ENCODE measurements at places on chromosomes 7 and 10. TPM values are rescaled to one million over a fixed set of nuclear protein-coding genes. Genes with fewer than 3 reads are reported as not detected.

Gene BAIAP2L1
- 0.32 TPM for total RNA-seq

Gene ARHGAP22
- 0.37 TPM for total RNA-seq

Gene TACC2
- not detected for total RNA-seq

Gene EN2
- total RNA-seq = not detected

Gene CPA5
- not detected for total RNA-seq

Gene SLC16A9
- not detected for total RNA-seq

GRCh38 chr10:22646388-22646853 is 68.0 kb downstream of the PIP4K2A start:
- peak; percentile 51 for DNase-seq

DNA sequence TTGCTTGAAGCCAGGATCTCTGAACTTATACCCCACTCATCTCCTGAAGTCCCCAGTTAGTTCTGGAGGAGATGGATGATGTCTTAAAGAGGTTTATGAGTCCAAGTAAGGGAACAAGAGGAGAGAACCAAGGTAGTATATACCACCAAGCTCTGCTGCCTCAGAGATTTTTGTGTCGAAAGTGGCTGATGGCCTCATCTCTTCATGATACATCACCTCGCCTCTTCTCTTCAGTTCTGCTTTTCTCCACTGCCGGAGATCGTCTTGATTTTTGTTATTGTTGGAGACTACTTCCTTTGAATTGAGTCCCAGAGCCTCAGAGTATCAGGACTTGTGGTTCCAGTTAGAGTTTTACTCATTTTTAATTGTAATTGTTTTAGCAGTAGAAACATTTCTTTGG is 1.9 kb downstream of the VTI1A start:
- DNase-seq = no peak

- DNase-seq = no peak
Measured at GRCh38 chr7:158272509-158273137, 315.0 kb downstream of the PTPRN2 start.

- DNase-seq = no peak
Measured at GRCh38 chr10:71349406-71349805, 30.3 kb downstream of the SLC29A3 start.

- no peak for DNase-seq
Measured at GRCh38 chr10:91707236-91707635, 74.4 kb upstream of the PPP1R3C start.

DNA sequence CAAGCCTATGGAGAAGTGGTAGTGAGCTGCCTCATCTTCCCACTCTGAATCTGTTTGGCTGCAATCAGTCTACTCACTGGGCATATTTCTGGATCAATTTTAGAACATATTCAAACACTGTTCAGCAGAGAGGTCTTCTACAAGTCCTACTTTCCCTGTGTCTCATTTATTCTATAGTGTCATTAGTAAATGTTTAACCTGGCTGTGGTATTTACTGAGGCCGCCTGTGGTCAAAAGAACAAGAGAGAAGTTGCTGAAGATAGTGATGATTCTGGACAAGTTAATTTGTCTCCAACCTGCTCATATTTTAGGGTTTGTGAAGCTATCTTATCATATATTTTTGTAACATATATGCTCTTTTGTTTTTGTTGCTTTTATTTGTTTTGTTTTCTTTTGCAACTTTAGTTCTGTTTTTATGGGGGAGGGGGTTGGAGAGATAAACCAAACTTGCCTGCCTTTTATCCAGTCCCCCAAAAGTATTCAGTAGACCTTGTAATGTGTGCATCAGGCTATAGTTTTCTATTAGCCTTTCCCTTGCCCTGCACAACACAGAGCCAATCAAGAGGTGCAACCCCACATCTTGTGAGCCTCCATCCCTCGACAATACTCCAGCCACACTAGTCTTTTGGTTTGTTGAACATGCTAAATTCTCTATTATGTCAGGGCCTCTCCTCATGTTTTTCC is 362.8 kb upstream of the MBL2 start:
- no peak for DNase-seq

- no peak for DNase-seq
Measured at GRCh38 chr7:27099453-27100370, 2.8 kb downstream of the HOXA2 start.

DNA sequence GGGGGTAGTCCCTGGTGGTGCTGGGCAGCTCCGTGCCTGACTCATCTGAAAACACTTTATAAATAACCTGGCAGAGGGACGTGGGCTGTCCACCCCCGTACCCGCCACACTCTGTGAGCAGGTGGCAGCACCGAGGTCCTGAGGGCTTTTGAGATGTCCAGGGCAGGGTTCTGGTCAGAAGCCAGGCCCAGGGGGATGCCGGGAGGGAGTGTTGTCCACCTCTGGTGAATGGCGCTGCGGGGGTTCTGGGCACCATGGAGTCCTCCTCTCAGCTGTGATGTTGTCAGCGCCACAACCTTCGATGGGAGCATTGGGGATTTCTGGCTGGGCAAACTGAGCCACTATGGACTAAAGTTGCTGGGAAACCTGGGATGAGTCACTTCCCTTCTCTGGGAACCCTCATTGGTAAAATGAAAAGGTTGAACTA is 27.4 kb upstream of the GOLGA7B start:
- DNase-seq = no peak

- no peak for DNase-seq
Measured at GRCh38 chr10:75127471-75127870, 16.0 kb downstream of the SAMD8 start.

GRCh38 chr7:150941351-150942000 is 36.6 kb downstream of the KCNH2 start:
- no peak for DNase-seq

DNA sequence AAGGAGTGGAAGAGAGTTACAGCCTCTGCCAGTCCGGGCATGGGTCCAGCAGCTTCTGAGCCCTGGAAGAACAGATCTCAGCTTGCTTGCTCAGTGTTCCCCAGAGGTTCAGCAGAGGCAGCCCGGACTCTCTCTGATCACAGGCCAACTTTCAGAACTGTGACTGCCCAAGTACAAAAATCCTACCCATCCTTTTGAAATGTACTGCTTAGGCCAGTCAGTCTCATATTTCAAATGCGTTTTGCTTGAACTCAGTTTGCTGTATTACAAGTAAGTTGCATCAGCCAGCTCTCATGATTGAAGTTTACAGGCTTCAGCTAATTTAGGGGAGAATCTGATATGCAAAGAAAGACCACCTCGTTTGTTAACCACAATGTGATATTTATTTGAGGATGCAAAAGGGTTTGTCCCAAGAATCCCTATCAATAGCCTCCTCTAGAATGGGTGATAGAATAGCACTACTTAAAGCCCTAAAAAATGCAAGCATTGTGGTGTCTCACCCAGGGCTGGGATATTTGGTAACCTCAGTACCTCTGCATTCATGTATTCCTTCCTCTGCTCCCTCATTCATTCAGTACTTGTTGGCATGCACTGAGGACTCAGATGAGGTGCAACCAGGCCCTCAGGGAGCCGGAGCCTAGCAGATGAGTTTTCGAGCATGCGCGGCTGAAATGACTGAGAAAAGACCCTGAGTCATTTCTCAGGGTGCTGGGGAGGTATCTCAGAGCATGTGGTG is 7.0 kb downstream of the AIMP2 start:
- DNase-seq = no peak

GRCh38 chr10:37619336-37619735 is 238.1 kb downstream of the ZNF248 start:
- DNase-seq = no peak

- peak; percentile 39 for DNase-seq
Measured at GRCh38 chr10:101829561-101830315, 11.5 kb upstream of the OGA start.

GRCh38 chr10:50510517-50511473 is 113.0 kb downstream of the SGMS1 start:
- DNase-seq = no peak

DNA sequence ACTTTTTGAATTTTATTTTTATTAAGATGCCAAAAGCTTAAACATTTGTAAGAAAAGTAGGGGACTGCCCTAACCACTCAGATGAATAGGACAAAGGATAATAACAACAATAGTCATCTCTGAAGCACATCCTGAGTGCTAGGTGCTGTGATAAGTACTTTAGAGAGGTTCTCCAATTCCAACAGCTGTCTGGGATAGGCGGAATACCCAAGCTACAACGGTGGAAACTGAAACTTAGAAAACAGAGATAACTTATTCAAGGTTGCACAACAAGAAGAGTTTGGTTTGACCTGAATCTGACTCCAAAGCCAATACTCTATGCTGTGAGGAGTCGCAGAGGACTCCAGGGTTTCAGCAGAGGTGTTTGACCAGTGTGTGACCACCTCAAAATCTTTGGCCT is 2.0 kb downstream of the RTKN2 start:
- DNase-seq = no peak

DNA sequence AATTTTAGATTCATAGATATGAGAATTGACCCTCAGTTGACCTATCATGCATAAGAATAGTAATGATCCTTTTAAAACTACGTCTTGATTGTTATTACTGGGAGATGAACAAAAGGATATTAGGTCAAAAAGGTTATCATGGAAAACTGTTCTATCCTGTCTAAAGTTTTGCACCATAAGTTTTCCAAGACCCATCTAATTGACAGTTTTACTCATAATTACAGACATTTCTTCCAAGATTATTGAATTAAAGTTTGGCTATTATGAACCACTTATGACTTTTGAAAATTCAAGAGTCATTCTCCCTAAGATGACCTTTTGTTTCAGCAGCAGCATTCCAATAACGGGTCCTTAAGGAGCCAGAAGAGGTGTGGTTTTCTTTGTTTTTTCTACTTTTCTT is 144.3 kb downstream of the WNT2 start:
- DNase-seq = no peak

DNA sequence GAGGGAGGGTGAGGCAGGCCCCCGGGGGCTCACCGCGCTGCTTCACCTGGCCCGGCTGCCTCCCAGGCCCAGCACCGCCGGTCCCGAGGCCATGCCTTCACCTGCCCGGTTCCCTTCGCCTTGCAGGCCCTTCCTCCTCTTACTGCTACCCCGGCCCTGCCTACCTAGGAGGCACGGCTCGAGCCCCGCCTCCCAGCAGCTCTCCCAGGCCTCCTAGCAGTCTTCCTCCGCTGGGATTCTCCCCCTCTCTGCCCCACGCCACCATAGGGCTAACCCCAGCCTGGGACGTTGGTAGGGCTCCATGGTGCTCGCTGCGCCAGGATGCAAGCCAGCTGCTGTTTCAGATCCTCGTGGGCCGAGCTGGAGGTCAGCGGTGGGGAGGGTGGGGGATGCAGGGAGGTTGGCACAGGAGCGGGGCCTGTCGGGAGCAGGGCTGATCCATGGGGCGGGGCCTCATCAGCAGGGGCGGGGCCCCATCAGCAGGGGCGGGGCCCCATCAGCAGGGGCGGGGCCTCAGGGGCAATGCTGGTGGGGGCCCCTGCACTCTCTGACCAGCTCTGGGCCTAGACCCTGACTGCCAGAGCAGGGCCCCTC is 63.3 kb downstream of the RASGEF1A start:
- no peak for DNase-seq

DNA sequence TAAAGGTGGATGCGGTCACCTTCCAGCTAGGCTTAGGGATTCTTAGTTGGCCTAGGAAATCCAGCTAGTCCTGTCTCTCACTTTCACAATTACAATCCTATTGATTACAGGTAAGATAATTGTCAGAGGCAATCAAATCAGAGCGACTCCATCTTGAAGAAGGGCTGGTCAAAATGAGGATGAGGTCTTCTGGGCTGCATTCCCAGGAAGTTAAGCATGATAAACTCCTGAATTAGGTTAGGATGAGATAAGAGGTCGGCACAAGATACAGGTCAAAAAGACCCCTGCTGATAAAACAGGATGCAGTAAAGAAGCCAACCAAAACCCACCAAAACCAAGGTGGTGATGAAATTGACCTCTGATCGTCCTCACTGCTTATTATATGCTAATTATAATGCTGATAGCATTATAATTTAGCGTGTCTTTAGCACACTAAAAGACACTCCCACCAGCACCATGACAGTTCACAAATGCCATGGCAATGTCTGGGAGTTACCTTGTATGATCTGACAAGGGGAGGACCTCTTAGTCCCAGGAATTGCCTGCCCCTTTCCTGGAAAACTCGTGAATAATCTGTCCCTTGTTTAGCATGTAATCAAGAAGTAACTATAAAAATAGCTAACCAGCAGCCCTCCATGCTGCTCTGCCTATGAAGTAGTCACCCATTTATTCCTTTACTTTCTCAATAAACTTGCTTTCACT is 237.6 kb downstream of the CCSER2 start:
- DNase-seq = no peak

DNA sequence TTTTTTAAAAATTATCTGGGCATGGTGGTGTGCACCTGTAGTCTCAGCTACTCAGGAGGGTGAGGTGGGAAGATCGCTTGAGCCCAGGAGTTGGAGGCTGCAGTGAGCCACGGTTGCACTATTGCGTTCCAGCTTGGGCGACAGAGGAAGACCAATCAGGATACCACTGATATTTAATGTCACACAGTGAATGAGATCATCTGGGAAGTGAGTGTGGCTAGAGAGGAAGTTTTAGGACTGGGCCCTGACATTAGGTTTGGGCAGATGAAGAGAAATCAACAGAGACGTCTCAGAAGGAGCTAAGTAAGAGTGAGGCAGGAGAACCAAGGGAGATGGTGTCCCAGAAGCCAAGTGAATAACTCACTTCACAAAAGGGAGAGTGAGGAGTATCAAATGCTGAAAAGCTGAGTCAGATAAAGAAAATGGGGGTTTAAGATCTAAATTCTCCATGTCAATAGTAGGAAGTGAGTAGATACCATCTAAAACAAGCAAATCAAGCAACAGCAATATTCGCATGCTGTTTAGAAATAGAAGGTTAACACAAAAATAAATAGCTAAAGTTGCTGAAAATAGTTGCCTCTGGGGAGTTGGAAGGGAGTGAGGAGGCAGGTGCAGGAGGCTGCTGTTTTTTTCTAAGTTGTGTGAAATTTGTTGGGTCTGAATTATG is 11.5 kb downstream of the PILRA start:
- DNase-seq = no peak

DNA sequence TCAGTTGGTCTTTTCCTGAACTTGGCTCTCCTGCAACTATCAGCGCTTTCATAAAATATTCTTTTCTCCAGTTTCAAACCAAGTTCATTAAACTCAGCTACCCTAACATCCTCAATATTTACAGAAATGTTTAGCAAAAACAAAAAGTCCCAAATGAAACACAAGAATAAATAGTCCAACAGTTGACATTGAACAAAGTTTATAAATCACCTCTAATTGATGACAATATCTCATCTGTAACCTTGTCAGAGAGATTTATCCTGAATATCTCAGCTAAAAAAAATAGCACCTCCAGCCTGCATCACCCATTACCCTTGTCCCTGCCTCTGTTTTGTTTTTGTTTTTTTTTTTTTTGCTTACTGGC is 76.1 kb downstream of the ANK3 start:
- DNase-seq = no peak
